Stimulated activated CD4-positive, alpha-beta T cell treated with anti-CD3 and anti-CD28 coated beads, Interleukin-4, amount 100 ng/mL, for 24 hours (primary cell): ENCODE measurements at places on chromosomes 6 and 20.
A peak's percentile ranks its signal among the peaks of the same experiment; 100 is the strongest.

GRCh38 chr20:11193241-11193640 is 519.4 kb upstream of the JAG1 start:
- DNase-seq, result no peak

- no peak for DNase-seq
Observed at GRCh38 chr20:47258745-47259695, 97.5 kb downstream of the ZMYND8 start.

DNA sequence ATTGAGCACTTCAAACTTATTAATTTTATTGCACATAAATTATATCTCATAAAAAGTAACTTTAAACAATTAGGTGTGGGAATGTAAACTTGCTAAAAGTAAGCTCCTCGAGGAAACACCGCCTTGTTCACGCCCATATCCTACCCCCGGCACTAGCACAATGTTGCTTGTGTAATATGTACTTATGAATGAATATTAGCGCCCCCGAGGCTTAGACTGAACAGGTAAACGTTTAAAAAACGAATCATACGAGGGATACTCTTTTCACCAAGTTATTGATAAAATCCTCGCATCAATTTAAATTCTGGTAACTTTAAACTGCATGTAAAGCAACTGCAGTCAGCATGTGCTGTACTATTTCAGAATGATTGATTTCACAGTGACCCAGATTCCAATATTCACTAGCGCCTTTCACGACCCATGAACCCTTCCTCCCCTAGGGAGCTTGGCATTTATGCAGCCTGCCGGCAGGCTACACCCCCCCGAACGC is 637 bp downstream of the TFB1M start:
- DNase-seq, result peak; percentile 16

- no peak for DNase-seq
Observed at GRCh38 chr6:67814262-67814661, 820.8 kb upstream of the ADGRB3 start.

DNA sequence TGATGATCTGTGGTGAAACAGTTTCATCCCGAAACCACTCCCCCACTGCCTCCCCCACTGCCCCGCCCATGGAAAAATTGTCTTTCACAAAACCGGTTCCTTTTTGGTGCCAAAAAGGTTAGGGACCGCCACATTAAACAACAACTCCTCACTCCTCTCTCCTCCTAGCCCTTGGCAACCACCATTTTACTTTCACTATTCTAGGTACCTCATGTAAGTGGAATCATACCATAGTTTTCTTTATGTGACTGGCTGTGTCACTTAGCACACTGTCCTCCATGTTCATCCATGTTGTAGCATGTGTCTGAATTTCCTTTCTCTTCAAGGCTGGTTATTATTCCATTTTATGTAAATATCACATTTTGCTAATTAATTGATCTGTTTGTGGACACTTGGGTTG is 99.3 kb downstream of the UTRN start:
- DNase-seq, result no peak

GRCh38 chr20:61185841-61186601 is 66.0 kb upstream of the CDH4 start:
- DNase-seq, result no peak

DNA sequence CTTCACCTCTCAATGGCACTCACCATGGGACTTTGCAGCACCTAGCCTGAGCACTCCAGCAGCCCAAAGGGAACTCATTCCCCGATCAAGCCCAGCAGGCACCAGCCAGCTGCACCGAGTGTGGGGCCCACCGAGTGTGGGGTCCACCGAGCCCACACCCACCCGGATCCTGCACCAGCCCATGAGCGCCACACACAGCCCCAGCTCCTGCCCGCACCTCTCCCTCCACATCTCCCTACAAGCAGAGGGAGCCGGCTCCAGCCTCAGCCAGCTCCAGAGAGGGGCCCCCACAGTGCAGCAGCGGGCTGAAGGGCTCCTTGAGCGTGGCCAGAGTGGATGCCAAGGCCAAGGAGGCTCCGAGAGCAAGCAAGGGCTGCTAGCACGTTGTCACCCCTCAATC is 1182.4 kb downstream of the HACE1 start:
- no peak for DNase-seq

GRCh38 chr6:113600551-113601339 is 256.4 kb upstream of the MARCKS start:
- DNase-seq, result no peak

GRCh38 chr20:48630342-48631075 is 197.3 kb downstream of the PREX1 start:
- DNase-seq, result no peak

DNA sequence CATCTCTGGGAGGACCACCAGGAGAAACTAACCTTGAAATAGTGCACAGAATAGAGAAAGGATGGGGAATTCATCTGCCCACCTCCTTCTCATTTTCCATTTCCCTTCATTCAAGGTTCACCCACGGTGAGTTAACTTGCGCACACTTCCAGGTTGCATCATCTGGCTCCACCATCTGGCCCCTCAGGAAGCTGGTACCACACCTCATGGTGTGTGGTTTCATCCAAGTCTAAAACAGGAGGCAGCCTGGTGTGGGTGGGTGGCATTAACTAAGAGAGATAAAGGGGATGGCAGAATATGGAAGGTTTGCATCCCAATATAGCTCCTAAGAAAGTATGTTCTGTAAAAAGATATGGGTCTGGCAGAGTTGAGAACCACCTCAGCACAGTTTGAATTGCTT is 3.8 kb downstream of the ZNF334 start:
- DNase-seq, result no peak

GRCh38 chr6:1579096-1579495 is 30.6 kb upstream of the FOXC1 start:
- DNase-seq, result no peak

DNA sequence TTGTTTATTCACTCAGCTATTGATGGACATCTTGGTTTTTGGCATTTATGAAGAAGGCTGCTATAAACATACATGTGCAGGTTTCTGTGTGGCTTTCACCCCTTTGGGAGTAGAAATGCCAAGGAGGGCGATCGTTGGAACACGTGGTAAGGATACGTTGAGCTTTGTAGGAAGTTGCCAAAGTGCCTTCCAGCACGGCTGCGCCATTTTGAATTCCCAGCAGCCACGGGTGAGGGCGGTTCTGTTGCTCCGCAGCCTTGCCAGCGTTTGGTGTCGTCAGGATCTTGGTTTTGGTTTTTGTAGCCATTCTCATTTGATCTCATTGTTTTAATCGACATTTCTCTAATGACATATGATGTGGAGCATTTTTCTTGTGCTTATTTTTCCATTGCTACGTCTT is 21.8 kb downstream of the NTSR1 start:
- DNase-seq, result no peak

DNA sequence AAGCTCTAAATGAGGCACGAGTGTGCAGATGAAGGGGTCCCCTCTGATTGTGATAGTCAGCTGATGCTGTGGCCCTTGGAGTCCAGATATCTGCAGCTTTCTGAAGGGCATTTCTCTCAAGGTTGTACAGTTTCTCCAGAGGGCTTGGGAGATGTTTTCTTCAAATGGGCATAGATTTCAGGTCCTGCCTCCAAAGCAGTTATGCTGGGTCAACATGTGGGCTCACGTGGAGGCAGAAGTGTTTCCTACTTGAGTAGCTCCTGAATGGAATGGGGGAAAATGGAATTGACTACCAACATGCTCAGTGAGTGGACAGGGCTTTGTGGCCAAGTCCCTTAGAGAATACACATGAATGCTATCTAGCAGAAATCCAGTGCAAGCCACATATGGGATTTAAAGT is 360.7 kb downstream of the SAMD5 start:
- DNase-seq, result no peak

GRCh38 chr20:23242556-23243180 is 107.9 kb upstream of the NXT1 start:
- DNase-seq, result no peak

DNA sequence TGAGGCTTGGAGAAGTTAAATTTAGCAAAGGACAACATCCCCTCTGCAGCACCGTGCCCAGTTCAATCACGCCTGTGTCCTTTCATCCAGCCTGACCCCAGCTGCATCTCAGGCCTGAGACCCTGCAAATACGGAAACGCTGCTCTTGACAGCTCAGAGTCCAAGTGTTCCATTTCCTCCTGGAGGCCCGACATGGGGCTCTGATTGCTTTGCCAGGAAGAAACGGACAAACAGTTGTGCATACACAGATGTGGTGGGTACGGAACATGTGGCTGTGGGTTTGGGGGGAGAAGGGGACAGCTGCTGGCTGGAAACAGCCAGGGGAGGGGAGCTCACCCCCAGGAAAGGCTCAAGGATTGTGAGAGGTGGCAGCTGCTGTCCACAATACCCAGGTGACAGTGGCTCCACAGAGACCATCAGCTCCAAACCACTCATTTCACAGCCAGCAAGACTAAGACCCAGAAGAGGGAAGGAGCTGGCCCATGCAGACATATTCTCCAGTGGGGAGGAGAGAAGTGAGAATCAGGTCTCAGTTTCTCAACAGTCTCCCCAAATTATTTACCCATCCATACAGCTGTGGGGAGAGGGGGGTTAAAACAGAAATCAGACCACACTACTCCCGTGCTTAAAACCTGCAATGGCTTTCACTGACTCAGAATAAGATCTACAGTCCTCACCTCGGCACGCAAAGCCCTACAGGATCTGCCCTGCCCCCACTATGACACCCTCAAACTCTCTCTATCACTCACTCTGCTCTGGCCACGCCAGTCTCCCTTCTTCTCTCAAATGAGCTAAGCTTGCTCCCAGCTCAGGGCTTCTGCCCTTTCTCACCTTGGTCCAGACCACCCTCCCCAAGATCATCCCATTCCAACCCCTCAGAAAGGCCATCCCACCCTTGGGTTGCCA is 89.1 kb downstream of the PREX1 start:
- peak; percentile 79 for DNase-seq

GRCh38 chr20:973785-974194 is 28.3 kb downstream of the RSPO4 start:
- DNase-seq, result peak; percentile 15

GRCh38 chr6:132062626-132063025 is 111.5 kb upstream of the CCN2 start:
- DNase-seq, result no peak

GRCh38 chr6:106051226-106051625 is 34.9 kb upstream of the PRDM1 start:
- DNase-seq, result no peak

DNA sequence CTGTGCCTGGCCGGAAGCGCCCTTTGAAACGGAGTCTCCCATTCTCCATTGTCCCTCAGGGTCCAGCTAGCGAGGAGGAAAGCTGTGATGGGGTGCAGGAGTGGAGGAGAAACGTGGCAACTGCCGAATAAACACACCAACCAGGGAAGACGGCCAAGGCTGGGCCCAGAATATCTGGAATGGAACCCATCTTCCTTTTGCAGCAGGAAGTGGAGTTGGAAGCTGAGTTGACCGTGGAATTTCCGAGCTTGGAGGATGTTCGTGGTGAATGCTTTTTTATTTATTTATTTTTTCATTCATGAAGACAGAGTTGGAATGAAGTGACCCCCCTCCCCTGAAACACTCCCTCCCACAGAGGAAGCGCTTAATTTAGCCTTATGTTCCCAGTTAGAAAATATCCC is 105.6 kb upstream of the RNF24 start:
- no peak for DNase-seq

GRCh38 chr6:44606504-44606903 is 219.0 kb downstream of the CDC5L start:
- DNase-seq, result no peak

GRCh38 chr6:77880501-77880900 is 227.7 kb downstream of the MEI4 start:
- no peak for DNase-seq

DNA sequence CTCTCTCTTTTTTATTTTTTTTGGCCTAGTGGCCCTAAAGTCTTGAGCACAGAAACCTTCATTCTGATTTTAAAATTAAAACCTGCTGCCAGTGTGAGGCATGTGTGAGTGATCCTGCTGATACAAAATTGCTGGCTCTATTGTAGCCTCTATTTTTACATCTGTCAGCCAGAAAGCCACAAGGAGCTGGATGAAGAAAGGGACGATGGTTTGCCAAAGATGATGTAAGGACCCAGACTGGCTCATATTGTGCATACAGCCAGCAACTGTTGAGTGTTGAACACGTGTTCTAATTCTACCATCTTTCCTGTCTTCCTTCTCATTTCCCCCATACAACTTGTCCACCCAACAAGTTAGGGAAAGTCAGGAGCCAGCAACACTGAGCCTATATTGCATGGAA is 40.8 kb upstream of the ATXN1 start:
- DNase-seq, result no peak

DNA sequence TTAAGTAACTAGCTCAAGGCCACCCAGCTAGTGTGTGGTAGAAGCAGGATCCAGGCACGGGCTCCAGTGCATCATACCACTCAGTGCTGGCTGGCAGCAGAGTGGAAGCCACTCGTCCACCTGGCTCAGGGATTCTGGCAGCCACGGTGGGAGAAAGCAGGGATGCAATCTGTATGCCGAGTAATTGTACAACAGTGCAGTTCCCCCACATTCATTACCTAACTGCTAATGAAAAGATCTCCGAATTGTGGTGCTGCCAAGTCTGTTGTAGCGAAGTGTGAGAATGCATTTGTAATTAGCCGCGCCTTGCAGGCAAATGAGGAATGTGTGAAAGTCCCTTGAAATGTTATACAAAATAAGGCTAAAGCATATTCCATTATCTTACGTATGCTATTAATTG is 29.0 kb downstream of the KCNG1 start:
- DNase-seq, result no peak

DNA sequence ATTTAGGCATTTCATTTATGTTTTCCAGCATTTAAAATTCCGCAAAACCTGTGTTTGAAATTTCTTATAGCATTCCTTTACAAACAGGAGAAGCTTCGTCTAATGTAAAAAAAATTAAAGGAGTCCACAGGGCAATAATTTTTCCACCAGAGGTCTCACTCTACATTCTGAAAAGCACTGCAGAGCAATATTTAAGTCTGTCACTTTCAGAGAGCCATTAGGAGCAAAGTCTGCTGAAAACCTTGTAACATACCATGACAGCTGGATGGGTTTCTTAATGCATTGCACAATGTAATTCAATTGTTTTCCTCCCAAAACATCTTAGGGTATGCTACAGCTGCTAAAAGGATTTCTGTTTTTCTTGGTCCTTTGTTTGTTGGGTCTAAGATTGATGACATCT is 18.0 kb downstream of the BAG2 start:
- no peak for DNase-seq

GRCh38 chr6:169725125-169726048 is 1.1 kb upstream of the PHF10 start:
- peak; percentile 18 for DNase-seq

GRCh38 chr6:134453792-134454510 is 136.0 kb upstream of the SGK1 start:
- no peak for DNase-seq

DNA sequence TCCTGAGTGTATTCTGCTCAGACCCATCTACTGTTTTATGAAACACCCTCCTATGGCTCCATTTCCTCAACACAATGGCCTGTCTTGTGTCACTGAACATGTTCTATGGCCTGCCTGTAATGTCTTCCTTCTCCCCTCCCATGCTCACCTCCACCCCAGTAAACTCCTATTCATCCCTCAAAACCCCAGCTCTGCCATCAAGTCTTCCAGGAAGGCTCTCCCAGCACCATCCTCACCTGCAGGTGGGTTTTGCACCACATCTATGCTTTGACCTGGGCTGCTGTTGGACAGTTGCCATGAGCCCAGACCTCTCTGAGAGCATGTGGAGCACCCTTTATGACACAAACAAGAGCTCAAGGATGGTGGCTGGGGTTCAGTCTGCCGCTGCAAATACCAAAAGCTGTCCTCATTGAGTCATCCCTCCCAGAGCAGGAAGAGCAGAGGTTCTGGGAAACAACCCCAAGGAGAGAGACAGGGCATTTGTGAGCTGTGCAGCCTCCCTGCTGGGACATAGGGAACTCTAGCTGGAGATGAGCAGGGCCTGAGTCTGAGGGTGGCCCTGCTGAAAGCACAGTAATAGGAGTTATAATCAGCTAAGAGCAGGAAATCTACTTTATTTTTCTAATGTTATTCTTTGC is 93.8 kb upstream of the CD93 start:
- DNase-seq, result no peak
